ENCODE measurements at places on chromosomes 16 and 17. TPM values are rescaled to one million over a fixed set of nuclear protein-coding genes. Genes with fewer than 3 reads are reported as not detected.

GRCh38 chr17:43337684-43338428 lies 60.9 kb upstream of the ARL4D start:
- H3K36me3 ChIP-seq = peaks cover 3% of the 10 kb centered on the region
- no peak for DNase-seq
- no peak overlapping the region for H3K4me3 ChIP-seq
- H3K27ac ChIP-seq = no peak overlapping the region
- H3K4me1 ChIP-seq = peaks cover 32% of the 10 kb centered on the region

The GUCY2D gene
- total RNA-seq = not detected

The KCNG4 gene
- not detected for total RNA-seq

The CCL3 gene
- 981 TPM for total RNA-seq

- H3K36me3 ChIP-seq = no peaks in the 10 kb centered on the region
- no peak overlapping the region for H3K27ac ChIP-seq
- peak; percentile 90 for DNase-seq
- peaks cover 2% of the 10 kb centered on the region for H3K27me3 ChIP-seq
- H3K4me3 ChIP-seq = peak overlapping the region; percentile 69
- peaks cover 7% of the 10 kb centered on the region for H3K4me1 ChIP-seq
These were observed 7.0 kb downstream of the MPP2 start for GRCh38 chr17:43900183-43900857.

DNA sequence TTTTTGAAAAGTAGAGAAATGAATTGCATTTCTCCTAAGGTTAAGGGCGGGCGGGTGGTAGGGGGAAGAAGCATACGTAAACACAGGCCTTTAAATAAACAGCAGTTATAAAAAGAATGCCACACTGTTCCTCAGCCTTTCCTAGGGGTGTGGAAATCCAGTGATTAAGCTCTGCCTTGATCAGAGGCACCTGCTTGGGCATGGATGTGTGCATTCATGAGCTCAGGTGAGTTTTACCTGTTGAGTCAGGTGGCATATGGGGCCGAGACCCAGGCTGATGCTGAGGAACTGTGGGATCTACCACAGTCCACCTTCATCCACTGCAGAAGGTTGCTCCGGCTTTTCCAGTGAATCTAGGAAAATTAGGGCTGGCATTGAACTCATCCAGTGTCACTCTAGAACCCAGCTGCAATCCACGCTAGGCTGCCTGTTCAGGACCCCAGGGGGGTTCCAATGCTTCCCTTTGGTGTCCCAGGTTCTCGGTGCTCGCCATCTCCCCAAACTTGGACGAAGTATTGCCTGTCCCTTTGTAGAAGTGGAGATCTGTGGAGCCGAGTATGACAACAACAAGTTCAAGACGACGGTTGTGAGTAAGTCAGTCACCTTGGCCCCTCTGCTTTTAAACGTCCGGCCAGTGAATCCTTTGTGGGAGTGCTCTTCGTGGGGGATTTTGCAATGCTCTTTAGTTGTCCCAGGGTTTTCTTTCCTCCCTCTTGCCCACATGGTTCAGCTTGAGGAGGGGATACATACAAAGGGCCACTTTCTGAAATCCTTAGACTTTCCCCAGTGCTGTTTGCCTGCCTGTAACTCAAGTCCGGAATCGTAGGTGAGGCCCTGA lies 72.7 kb downstream of the SDR42E1 start:
- H3K27ac ChIP-seq = no peak overlapping the region
- no peak overlapping the region for H3K4me3 ChIP-seq
- no peaks in the 10 kb centered on the region for H3K36me3 ChIP-seq
- H3K27me3 ChIP-seq = no peaks in the 10 kb centered on the region
- no peak for DNase-seq

- no peak overlapping the region for H3K27ac ChIP-seq
- H3K27me3 ChIP-seq = no peaks in the 10 kb centered on the region
- DNase-seq = no peak
These were observed 345.7 kb downstream of the HAPSTR1 start for GRCh38 chr16:9437115-9437514.

DNA sequence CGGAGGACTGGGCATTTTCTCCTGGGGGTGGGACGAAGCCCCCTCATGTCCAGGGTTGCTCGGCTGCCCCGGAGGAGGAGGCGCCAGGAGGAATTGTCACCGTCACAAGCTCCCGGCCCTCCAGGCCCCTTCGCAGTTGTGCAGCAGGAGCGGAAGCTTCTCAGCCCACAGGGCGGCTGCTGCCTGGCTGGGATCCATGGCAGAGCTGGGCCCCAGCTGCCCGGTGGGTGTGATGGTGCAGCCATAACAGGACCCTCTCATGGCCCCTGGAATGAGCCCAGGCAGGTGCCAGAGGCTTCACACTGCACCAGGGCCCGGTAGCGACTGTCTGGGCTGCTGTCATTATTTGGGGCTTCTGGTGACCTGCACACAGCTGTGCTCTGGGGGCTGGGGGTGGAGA lies 54.9 kb upstream of the GNG13 start:
- no peaks in the 10 kb centered on the region for H3K4me1 ChIP-seq
- no peak overlapping the region for H3K4me3 ChIP-seq
- H3K27me3 ChIP-seq = no peaks in the 10 kb centered on the region

The PRSS36 gene
- total RNA-seq = 0.24 TPM

DNA sequence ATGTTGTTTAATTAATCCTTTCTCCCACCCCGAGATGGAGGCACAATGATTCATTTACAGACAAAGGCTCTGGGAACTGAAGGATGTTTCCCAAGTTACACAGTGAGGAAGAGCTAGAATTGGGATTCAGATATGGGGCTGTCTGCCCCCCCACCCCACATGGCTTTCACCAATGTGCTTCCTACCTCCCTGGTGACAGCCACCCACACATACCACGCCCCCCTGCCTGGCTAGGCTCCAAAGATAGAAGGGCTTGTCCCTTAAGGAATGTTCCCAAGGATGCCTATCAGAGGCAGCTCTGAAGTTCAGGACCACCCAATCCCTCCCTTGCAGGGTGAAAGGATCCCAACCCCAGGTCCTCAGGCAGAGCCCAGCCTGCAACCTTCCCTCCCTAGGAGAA lies 32.9 kb downstream of the CFAP20 start:
- no peak overlapping the region for H3K27ac ChIP-seq
- H3K36me3 ChIP-seq = no peaks in the 10 kb centered on the region
- no peak for DNase-seq
- H3K27me3 ChIP-seq = peaks cover 2% of the 10 kb centered on the region
- no peaks in the 10 kb centered on the region for H3K4me1 ChIP-seq
- no peak overlapping the region for H3K4me3 ChIP-seq

DNA sequence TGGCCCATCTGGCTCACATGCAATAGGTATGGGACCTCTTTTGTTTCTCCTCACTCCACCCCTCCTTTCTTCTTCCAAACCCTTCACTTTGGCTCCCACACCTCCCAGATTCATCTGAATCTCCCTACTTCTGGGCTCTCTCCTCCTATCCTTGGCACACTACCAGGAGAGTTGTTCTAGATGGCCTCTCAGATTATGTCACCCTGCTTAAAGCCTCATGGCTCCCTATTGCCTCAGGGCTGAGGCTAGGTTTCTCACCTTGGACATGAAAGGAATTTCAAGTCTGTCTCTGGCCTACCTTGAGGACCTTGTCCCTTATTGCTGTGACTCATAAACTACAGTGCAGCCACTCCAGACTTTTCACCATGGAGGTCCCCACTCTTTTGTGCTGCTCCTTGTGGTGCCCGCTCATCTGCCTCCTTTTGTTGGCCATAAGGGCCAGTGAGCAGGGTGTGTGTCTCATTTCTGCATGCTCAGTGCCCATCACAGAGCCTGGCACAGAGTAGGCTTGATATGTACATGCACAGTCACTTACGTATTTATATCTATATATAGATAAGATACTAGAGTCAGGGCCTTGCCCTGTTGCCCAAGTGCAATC lies 1.0 kb upstream of the MFAP4 start:
- H3K27me3 ChIP-seq = no peaks in the 10 kb centered on the region
- peaks cover 1% of the 10 kb centered on the region for H3K36me3 ChIP-seq
- H3K27ac ChIP-seq = no peak overlapping the region
- peaks cover 4% of the 10 kb centered on the region for H3K4me1 ChIP-seq
- DNase-seq = no peak

DNA sequence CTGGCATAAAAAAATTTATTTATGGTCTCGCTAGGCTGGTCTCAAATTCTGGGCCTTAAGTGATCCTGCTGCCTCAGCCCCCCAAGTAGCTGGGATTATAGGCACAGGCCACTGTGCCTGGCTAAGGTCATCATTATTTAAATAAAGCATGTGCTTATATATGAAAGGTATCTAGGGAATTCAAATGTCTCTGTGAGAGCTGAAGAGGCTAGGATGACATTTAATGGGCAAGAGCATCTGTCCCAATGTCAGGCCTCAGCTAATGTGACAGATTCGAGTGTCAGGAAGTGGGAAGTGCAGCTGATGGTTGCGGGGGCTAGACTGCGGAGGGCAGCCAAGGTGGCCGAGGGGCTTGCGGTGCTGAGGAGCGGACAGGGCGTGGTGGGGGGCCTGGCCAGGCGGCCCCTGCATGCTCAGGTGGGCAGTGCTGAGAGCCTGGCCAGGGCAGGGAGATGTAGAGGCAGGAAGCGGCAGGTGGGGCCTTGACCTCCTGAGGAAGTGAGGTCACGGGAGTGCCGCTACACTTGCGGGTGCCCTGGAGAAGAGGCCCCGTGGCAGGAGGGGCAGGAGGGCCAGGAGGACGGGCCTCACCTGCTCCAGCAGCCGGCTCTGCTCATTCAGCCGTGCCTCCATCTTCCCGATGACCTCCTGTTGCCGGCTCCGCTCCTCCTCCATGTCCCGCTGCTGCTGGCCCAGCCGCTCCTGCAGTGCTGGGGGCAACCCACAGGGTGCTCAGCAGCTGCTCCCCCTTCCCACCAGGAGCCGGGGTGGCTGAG lies 12.6 kb upstream of the MRPL38 start:
- H3K27ac ChIP-seq = no peak overlapping the region
- H3K36me3 ChIP-seq = peaks cover 8% of the 10 kb centered on the region
- no peaks in the 10 kb centered on the region for H3K4me1 ChIP-seq
- H3K27me3 ChIP-seq = no peaks in the 10 kb centered on the region
- DNase-seq = no peak

DNA sequence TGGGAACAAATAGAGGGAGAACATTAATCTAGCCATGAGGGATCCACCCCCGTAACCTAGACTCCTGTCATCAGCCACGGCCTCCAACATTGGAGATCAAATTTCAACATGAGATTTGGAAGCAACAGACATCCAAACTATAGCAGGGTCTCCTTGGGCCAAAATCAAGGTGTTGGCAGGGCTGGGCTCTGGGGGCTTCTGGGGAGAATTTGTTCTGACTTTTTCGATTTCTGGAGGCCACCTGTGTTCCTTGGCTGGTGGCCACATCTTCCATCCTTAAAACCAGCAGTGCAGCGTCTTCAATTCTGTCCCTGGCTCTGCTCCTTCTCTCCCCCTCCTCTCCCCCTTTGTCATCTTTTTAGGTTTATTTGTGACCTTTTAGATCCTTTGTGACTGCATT lies 546.2 kb downstream of the WWOX start:
- peaks cover 4% of the 10 kb centered on the region for H3K27me3 ChIP-seq
- H3K36me3 ChIP-seq = no peaks in the 10 kb centered on the region
- H3K4me1 ChIP-seq = no peaks in the 10 kb centered on the region
- no peak overlapping the region for H3K4me3 ChIP-seq
- no peak overlapping the region for H3K27ac ChIP-seq
- no peak for DNase-seq

DNA sequence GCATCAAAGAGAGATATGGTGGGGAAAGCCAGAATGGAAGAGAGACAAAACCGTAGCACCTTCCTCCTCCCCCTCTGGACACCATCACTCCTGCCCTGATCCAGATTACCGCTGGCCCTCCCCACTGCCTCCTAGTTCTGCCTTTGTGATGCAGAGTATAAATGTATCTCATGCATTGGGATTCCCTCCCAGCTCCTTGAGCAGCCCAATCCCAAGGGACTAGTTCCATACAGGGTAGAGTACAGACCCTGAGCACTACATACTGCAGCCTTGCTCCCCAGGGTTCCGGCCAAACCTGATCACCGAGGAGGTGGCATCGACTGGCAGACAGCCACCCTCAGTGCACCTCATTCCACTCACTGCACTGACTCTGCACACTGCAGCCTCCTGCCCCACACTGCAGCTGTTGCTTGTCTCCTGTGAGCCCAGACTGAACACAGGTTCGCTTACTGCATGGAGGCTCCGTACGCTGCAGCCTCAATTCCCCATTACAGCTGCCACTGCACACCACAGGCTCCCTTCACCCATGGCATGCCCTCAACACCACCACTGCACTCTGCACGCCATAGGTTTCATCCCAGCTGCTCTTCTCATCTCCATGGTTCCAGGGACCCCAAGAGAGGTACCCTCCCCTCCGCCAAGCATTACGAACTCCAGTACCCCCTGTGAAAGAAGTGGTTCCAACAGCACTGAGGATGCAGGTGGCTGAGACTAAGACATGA lies 1.7 kb upstream of the THRA start:
- peak overlapping the region; percentile 80 for H3K4me3 ChIP-seq
- H3K4me1 ChIP-seq = peaks cover 29% of the 10 kb centered on the region

- peaks cover 7% of the 10 kb centered on the region for H3K27me3 ChIP-seq
- H3K36me3 ChIP-seq = no peaks in the 10 kb centered on the region
- no peaks in the 10 kb centered on the region for H3K4me1 ChIP-seq
- H3K27ac ChIP-seq = no peak overlapping the region
These were observed 33.9 kb downstream of the NXN start for GRCh38 chr17:945672-946071.

The TNFRSF13B gene
- total RNA-seq = not detected

The PPL gene
- total RNA-seq = 0.05 TPM

DNA sequence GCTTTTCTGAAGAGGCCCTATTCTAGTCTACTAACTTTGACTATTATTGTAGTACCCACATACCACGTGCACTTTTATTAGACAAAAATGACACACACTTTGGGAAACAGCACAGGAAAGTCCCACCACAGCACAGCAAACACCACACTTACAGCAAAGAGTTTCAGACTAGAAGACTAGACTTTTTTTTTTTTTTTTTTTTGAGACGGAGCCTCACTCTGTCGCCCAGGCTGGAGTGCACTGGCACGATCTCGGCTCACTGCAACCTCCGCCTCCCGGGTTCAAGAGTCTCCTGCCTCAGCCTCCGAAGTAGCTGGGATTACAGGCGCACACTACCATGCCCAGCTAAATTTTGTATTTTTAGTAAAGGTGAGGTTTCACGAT lies 20.1 kb downstream of the YWHAE start:
- peak overlapping the region; percentile 81 for H3K27ac ChIP-seq
- H3K36me3 ChIP-seq = peaks cover 5% of the 10 kb centered on the region
- no peaks in the 10 kb centered on the region for H3K27me3 ChIP-seq

The MPP2 gene
- total RNA-seq = 1.8 TPM

GRCh38 chr16:17887963-17888362 lies 417.2 kb upstream of the XYLT1 start:
- peaks cover 13% of the 10 kb centered on the region for H3K27me3 ChIP-seq
- no peak overlapping the region for H3K27ac ChIP-seq
- no peaks in the 10 kb centered on the region for H3K4me1 ChIP-seq
- peak; percentile 12 for DNase-seq

- H3K4me1 ChIP-seq = peaks cover 8% of the 10 kb centered on the region
- H3K27ac ChIP-seq = no peak overlapping the region
- no peaks in the 10 kb centered on the region for H3K36me3 ChIP-seq
These were observed 24.2 kb downstream of the EMP2 start for GRCh38 chr16:10556236-10556635.

The PLEKHG4 gene
- 24.6 TPM for total RNA-seq

The ARHGAP23 gene
- total RNA-seq = 1.4 TPM

GRCh38 chr17:17787568-17787967 lies 49.2 kb downstream of the SREBF1 start:
- no peak overlapping the region for H3K27ac ChIP-seq
- peaks cover 14% of the 10 kb centered on the region for H3K4me1 ChIP-seq
- no peaks in the 10 kb centered on the region for H3K36me3 ChIP-seq
- no peak for DNase-seq
- H3K4me3 ChIP-seq = no peak overlapping the region

Measured in activated CD4-positive, alpha-beta memory T cell treated with anti-CD3 and anti-CD28 coated beads for 36 hours (primary cell).